ENCODE measurements at places on chromosomes 4 and X. TPM values are rescaled to one million over a fixed set of nuclear protein-coding genes. Genes with fewer than 3 reads are reported as not detected.
A peak's percentile ranks its signal among the peaks of the same experiment; 100 is the strongest.

Gene MSL3
- polyA plus RNA-seq = 18.9 TPM

DNA sequence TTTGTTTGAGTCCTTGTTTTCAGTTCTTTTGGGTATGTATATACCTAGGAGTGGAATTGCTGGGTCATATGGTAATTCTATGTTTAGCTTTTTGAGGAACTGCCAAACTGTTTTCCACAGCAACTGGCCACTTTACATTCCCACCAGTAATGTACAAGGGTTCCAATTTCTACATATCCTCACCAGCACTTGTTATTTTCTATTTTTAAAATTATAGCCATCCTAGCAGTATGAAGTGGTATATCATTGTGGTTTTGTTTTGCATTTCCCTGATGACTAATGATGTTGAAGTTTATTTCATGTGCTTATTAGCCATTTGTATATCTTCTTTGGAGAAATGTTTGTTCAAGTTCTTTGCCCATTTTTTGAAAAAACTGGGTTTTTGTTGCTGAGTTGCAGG is 39.6 kb downstream of the TMEM164 start:
- DNase-seq = no peak
- peaks cover 16% of the 10 kb centered on the region for H3K4me1 ChIP-seq
- no peak overlapping the region for H3K4me3 ChIP-seq
- H3K27me3 ChIP-seq = no peaks in the 10 kb centered on the region
- H3K36me3 ChIP-seq = no peaks in the 10 kb centered on the region

Gene RASL11B
- 69.7 TPM for polyA plus RNA-seq

- H3K27ac ChIP-seq = no peak overlapping the region
- DNase-seq = no peak
- peaks cover 4% of the 10 kb centered on the region for H3K36me3 ChIP-seq
- no peak overlapping the region for H3K4me3 ChIP-seq
Observed at GRCh38 chr4:25694466-25694865, 38.8 kb downstream of the SLC34A2 start.

Gene SRPX2
- not detected for polyA plus RNA-seq

GRCh38 chrX:69133921-69134542 is 31.2 kb downstream of the PJA1 start:
- peaks cover 14% of the 10 kb centered on the region for H3K27me3 ChIP-seq
- H3K4me3 ChIP-seq = no peak overlapping the region
- DNase-seq = peak; percentile 86
- no peaks in the 10 kb centered on the region for H3K36me3 ChIP-seq

DNA sequence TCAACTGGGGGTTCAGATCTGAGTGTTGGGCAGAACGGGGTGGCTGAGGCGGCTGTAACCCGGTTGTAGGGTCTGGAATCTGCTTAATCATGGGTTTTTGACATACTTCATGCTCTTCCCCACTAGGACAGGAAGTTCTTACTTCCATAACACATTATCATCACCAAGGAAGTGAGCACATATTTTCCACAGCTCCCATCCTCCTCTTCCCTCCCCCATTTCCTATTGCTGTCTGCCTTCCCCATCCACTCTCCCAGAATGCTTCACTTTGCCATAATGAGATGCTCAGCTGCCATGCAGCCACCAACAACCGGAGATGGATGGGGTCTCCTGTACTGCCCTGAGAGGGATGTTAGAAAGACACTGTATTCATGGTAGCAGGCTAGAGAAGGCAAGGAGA is 6.4 kb upstream of the DCUN1D4 start:
- no peak overlapping the region for H3K27ac ChIP-seq
- DNase-seq = no peak
- H3K4me1 ChIP-seq = no peaks in the 10 kb centered on the region

- H3K4me1 ChIP-seq = peaks cover 4% of the 10 kb centered on the region
- no peaks in the 10 kb centered on the region for H3K36me3 ChIP-seq
- no peak overlapping the region for H3K4me3 ChIP-seq
- DNase-seq = peak; percentile 17
- H3K27me3 ChIP-seq = no peaks in the 10 kb centered on the region
Observed at GRCh38 chr4:21195682-21196081, 495.4 kb downstream of the PACRGL start.

DNA sequence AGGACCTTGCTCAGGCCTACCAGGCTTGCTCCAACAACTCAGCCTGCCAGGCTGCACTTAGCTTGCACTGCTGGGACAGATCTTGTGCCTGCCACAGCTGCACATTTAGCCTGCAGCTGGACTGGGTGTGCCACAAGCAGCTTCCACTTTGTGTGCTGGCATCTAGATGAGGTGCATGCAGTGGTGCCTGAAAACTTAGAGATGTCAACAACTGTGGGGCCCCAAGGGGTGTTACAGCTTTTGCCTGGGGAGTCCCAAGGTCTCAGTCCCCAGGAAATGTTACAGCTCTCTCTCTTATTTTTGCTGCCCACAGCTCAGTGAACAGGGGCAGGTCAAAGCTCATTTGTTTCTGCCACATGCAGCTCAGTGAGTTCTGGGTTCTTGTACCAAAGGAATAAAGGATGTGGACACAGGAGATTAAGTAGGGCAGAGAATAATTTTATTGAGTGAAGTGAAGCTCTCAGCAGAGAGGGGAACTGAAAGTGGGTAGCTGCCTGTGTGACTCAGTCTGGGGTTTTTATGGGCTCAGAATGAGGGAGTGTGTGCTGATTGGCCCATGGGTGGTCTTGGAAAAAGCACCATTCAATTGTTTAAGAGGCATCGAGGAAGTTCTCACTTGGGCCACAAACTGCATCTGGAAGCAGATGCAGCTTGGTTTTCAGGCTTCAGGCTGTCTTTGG is 828.3 kb downstream of the TECRL start:
- DNase-seq = no peak
- no peaks in the 10 kb centered on the region for H3K27me3 ChIP-seq
- H3K4me1 ChIP-seq = no peaks in the 10 kb centered on the region
- peaks cover 5% of the 10 kb centered on the region for H3K36me3 ChIP-seq
- H3K27ac ChIP-seq = no peak overlapping the region
- H3K4me3 ChIP-seq = no peak overlapping the region

GRCh38 chr4:10006601-10007435 is 14.5 kb downstream of the SLC2A9 start:
- no peaks in the 10 kb centered on the region for H3K4me1 ChIP-seq
- no peak for DNase-seq
- H3K27ac ChIP-seq = no peak overlapping the region
- no peaks in the 10 kb centered on the region for H3K36me3 ChIP-seq

Gene PTTG2
- polyA plus RNA-seq = 1.1 TPM

DNA sequence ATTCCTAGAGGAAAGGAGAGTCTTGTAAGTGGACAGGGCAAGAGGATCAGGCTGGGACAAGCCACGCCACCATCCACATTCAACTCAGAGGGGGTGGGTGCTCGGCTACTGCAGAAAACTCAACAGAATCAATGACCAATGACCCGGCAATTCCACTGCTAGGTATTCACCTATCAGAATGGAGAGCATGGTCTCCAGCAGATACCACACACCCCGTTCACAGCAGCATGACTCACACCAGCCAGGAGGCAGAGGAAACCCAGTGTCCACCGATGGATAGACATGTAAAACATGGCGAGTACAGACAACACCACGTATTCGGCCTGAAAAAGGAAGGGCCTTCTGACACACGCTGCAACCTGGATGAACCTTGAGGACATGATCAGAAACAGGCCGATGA is 175.9 kb downstream of the AFAP1 start:
- H3K27me3 ChIP-seq = no peaks in the 10 kb centered on the region
- H3K4me3 ChIP-seq = no peak overlapping the region

- H3K4me1 ChIP-seq = no peaks in the 10 kb centered on the region
- H3K27ac ChIP-seq = no peak overlapping the region
- DNase-seq = no peak
- H3K27me3 ChIP-seq = no peaks in the 10 kb centered on the region
Observed at GRCh38 chr4:38190717-38191178, 230.6 kb downstream of the PTTG2 start.

DNA sequence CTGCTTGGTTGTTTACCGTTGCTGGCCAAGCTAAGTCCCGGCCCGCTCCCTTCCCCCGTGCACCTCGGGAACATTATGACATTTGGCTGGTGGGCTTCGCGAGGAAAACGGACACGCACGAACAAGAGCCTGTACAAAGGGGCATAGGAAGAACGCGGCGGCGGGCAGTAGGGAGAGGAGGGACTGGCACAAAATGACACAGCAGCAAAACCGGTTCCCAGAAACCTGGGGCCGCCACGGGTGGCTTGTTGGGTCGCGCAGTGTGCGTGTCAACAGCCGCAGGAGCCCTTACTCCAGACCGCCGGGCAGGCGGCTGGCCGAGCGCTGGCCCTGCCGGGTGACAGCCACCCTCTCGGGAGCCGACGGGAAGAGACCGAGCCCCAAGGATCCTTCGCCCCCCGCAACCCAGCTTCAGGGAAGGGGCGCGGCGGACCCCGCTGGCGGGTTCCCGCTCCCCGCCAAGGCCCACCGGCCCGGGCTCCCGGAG is 1.6 kb upstream of the LIN54 start:
- peaks cover 15% of the 10 kb centered on the region for H3K27me3 ChIP-seq
- H3K36me3 ChIP-seq = no peaks in the 10 kb centered on the region
- H3K4me1 ChIP-seq = peaks cover 18% of the 10 kb centered on the region
- peak overlapping the region; percentile 85 for H3K4me3 ChIP-seq
- DNase-seq = peak; percentile 41
- no peak overlapping the region for H3K27ac ChIP-seq

- H3K4me1 ChIP-seq = peaks cover 37% of the 10 kb centered on the region
- DNase-seq = no peak
- H3K27me3 ChIP-seq = no peaks in the 10 kb centered on the region
Observed at GRCh38 chr4:98484031-98484430, 174.4 kb downstream of the TSPAN5 start.

DNA sequence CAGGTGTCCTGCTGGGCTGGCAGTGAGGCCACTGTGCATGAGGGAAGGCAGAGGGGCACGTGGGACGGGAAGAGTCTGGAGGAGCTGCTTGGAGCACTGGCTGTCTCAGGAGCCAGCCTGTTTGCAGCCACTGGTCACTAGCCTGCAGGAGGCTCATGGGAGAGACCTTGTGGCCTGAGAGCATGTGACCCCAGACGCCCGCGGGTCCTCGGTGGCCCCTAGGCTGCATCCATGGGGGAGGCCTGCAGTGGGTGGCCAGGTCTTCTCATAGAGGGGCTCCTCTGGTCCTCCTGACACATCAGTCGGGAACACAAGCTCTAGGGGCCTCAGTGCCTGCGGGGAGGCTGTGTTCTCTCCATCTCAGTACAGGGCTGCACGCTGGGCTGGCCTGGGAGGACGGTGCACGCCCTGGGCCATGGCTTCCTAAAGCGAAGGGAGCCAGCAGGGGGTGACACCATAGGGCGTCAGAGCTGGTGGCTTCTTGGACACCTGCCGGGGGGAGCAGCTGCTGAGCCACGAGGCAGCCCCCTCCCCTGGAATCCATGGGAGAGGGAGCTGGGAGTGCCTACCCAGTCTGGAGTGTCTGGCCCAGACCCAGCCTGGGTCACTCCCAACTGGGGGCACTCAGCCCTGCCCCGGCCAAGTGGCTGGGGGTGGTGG is 12.3 kb downstream of the NAT8L start:
- H3K4me1 ChIP-seq = no peaks in the 10 kb centered on the region
- no peaks in the 10 kb centered on the region for H3K27me3 ChIP-seq

Gene FAT4
- 0.68 TPM for polyA plus RNA-seq

Data from GM23338 (cell line).